ENCODE measurements at places on chromosomes 2 and 18.

- DNase-seq: no peak
Observed at GRCh38 chr2:234334756-234335155, 162.1 kb downstream of the ARL4C start.

DNA sequence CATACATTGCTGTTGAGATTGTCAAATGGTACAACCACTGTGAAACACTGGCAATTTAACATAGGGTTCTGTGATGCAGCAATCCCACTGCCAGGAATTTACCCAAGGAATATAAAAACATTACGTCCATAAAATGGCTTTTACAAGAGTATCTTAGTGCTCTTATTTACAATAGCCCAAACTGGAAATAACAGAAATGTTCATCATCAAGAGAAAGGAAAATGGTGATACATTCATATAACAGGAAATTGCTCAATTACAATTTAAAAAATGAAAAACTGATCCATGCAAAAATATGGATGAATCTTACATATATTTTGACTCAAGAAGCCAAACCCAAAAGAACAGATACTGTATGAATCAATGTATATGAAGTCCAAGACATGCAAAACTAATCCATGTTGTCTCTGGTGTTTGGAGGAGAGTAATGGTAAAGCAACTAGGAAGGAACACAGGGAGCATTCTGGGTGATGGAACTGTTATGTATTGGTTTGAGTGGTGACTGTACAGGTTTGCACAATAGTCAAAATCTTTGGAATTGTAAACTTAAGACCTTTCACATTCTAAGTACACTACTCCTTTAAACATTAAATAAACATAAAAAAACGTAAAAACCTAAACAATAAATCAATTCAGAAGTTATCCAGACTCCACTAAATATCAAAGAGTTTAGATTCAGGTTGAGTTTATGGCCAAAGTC, 104.8 kb upstream of the WDR75 start:
- no peak for DNase-seq

DNA sequence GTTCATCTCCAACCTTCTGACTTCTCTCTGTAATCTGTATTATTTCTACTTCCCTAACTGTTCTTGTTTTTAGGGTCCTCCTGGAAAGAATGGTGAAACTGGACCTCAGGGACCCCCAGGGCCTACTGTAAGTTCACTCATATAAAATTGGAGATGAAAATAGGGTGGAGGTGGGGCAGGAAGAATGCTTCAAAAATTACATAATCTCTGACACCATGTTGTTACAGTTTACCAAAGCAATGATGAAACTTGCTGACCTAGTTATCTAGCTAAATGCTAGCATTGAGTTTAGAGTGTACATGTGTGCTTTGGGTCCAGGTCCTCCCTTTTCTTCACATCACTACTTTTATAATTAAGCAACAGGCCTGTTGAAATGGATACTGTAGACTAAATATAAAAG, 23.1 kb downstream of the COL3A1 start:
- DNase-seq: no peak

- DNase-seq: no peak
Observed at GRCh38 chr2:111204706-111205105, 84.0 kb downstream of the BCL2L11 start.

GRCh38 chr2:31150120-31150670, 12.0 kb upstream of the GALNT14 start:
- DNase-seq: no peak

DNA sequence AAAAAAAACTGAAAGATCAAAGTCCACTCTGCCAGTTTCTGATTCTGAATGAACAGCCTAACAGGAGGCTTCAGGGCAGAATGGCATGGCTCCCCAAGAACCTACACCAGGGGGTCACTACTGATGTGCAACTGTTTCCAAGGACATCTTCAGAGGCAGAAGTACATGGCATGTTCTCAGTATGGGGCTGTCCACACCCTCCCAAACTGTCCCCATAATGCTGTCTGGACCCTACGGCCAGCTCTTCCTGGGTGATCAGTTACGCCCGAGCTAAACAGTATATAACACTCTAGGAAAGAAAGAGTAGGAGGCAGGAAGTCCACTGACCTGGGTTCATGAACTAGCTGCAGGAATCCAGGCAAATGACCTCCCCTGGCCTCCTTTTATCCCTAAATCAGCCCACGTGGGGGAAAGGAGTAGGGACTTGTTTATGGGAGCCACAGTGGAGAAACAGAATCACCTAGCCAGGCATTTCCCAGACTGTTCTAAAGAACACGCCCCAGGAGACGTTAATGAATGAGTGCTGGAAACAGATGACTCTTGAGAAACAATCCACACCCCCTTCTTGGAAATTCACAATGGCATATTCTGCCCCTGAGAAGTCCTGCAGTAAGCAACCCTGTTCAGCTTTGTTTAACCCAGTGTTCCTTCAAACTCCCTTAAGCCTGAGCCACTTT, 2.5 kb downstream of the TMBIM1 start:
- DNase-seq: no peak

GRCh38 chr2:226086190-226086589, 686.7 kb downstream of the NYAP2 start:
- DNase-seq: no peak
